Natural killer cell (primary cell): ENCODE measurements at places on chromosomes 1 and 21. TPM values are rescaled to one million over a fixed set of nuclear protein-coding genes. Genes with fewer than 3 reads are reported as not detected.

Gene BARHL2
- not detected for total RNA-seq

Gene SLAMF1
- 2.1 TPM for total RNA-seq

GRCh38 chr1:234559902-234560676 lies 49.9 kb downstream of the IRF2BP2 start:
- no peak overlapping the region for H3K27ac ChIP-seq
- DNase-seq: no peak
- H3K36me3 ChIP-seq: no peaks in the 10 kb centered on the region
- H3K27me3 ChIP-seq: no peaks in the 10 kb centered on the region
- H3K4me3 ChIP-seq: no peak overlapping the region
- no peaks in the 10 kb centered on the region for H3K4me1 ChIP-seq

GRCh38 chr1:159584536-159584935 lies 3.1 kb upstream of the APCS start:
- H3K27ac ChIP-seq: no peak overlapping the region
- H3K4me1 ChIP-seq: no peaks in the 10 kb centered on the region
- H3K27me3 ChIP-seq: no peaks in the 10 kb centered on the region
- H3K36me3 ChIP-seq: no peaks in the 10 kb centered on the region
- no peak overlapping the region for H3K4me3 ChIP-seq
- DNase-seq: no peak

DNA sequence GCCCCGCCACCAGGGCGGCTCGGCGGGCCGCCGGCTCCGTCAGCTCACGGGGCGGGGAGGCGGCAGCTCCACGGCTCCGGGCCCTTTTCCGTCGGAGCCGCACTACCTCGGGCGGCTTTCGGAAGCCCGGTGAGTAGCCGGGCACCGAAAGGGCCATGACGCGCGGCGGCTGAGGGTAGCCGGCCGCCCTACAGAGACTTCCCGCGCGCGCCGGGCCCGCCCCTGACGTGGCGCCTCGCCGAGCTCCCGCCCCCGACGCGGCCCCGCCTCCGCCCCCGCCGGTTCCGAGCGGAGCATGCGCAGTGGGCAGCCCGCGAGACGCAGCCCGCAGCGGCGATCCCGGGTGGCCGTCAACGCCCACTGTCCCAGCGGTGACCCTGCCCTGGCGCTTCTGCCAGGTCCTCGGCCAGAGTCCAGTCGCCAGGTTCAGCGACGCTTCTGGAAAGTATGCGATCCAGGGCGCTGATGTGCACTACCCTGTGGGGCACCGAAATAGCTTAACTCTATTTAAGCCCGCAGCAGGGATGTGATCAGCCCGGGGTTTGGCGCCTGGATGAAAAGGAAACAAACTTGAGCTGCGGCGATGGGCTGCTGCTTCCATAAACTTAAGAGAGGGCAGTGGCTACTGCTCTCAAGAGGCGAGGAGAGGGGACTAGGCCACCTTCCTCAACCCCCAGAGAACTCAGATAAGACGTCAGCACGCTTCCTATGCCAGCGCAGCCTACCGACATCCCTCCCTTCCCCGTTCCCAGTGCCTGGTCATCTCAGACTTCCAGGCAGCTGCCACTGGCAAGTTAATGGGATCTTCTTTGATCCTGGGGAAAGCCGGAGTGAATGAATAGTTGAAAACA lies at the start of gene DONSON:
Gene DONSON, minus strand, starts transcription at position 200 of the 851 bp plus-strand sequence. Its CDS starts 43 bp downstream, at position 157.
- no peaks in the 10 kb centered on the region for H3K27me3 ChIP-seq
- peak within 1 kb of the TSS; percentile 76 for H3K4me3 ChIP-seq
- peak within 1 kb of the TSS; percentile 64 for H3K27ac ChIP-seq
- H3K36me3 ChIP-seq: no peaks in the 10 kb centered on the region

DNA sequence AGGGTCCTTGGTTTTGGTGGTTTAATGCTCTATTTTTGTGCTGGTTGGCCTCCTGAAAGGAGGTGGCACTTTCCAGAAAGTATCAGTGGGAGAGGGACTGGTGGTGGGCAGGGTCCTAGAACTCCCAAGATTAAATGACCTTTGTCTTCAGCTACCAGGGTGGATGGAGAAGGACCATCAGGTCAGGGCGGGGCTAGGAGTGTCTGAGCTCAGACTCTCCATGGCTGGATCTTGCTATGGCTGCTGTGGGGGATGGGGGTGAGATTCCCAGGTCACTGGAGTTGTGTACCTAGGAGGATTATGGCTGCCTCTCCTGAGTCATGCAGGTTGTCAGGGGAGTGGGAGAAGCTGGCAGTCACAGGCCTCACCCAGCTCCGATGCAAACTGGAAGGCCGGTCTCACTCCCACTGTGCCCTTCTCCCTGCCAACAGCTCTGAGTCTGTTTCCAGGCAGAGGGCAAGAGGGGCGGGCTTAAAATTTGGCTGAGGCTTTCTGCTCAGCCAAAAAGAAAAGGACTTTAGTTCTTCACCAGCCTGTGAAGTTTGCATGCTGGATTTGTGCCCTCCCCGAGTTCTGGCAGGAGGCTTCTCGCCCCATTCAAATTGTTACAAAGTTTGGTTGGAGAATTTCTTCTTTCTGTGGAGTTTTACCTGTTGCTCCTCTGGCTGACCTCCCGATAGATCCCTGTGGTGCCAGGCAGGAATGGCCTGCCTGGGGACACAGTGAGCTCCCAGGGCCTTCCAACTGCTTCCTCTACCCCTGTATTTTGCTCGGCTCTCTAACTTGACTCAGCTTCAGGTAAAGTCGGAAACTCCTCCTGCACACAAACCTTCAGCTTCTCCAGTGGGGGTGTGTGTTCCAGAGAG lies 13.1 kb upstream of the KYAT3 start:
- no peaks in the 10 kb centered on the region for H3K27me3 ChIP-seq
- no peak overlapping the region for H3K4me3 ChIP-seq
- DNase-seq: no peak
- no peaks in the 10 kb centered on the region for H3K4me1 ChIP-seq
- peaks cover 54% of the 10 kb centered on the region for H3K36me3 ChIP-seq

DNA sequence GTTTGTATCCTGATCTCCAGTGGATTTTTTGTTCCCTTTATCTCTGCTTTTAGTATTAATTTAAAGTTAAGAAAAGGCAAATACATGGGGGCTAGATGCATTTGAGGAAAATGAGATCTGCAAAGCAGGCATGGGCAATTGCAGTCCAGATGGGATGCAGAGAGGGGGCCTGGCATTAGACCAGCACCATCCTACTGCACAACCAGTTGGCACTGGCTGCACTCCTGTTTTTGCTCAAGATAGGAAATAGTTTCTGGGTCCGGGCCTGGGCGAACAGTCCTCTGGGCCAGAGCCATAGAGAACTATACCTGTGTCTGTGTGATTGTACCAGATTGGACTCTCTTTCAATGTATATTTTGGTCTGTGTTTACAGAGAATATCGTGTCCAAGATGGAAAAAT lies 34.0 kb upstream of the LEPR start:
- DNase-seq: no peak
- H3K27ac ChIP-seq: no peak overlapping the region
- H3K36me3 ChIP-seq: no peaks in the 10 kb centered on the region
- no peaks in the 10 kb centered on the region for H3K27me3 ChIP-seq
- H3K4me3 ChIP-seq: no peak overlapping the region

GRCh38 chr1:201285846-201286245 lies 2.5 kb downstream of the PKP1 start:
- no peaks in the 10 kb centered on the region for H3K36me3 ChIP-seq
- no peak for DNase-seq
- peaks cover 7% of the 10 kb centered on the region for H3K4me1 ChIP-seq
- peaks cover 2% of the 10 kb centered on the region for H3K27me3 ChIP-seq
